Activated gamma-delta T cell treated with Interleukin-2 at 50 U/mL for 16 hours (primary cell): ENCODE measurements at places on chromosomes 2 and 18.

GRCh38 chr2:176443946-176444345 lies 174.7 kb downstream of the MTX2 start:
- DNase-seq: no peak

DNA sequence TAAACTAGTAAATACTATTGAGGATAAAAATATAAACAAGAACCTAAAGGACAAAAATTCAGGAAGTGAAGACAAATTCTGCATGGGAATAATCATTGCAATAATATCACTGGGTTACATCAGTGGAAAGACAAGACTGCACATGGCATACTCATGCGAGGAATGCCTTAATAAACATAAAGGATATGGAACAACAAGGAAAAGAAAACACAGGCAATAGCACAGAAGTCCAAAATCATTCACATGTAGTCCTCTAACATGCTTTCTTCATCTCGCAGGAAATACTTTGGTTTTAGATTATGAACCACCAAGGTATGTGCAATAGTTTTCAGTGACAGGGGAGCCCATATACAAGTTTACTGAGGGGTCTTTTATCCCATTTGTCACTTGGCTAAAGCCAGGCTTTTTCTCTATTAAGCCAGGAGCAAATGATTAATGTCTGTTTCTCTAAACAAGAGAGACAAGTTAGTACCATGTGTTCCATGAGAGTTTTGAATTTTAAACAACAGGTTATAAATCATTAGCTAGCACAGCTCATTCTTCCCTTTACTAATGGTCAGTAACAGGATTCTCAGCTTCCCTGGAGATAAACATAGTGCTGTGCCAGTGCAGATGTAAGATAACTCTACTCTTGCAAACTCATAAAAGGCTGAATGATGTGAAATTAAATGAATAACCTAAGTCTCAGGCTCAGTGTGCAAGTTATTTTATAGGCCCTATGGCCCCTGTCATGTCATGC lies 353.6 kb upstream of the FSIP2 start:
- no peak for DNase-seq

- no peak for DNase-seq
Observed at GRCh38 chr2:55809875-55810621, 113.5 kb downstream of the EFEMP1 start.

- DNase-seq: no peak
Observed at GRCh38 chr2:154331784-154332183, 366.7 kb upstream of the KCNJ3 start.

DNA sequence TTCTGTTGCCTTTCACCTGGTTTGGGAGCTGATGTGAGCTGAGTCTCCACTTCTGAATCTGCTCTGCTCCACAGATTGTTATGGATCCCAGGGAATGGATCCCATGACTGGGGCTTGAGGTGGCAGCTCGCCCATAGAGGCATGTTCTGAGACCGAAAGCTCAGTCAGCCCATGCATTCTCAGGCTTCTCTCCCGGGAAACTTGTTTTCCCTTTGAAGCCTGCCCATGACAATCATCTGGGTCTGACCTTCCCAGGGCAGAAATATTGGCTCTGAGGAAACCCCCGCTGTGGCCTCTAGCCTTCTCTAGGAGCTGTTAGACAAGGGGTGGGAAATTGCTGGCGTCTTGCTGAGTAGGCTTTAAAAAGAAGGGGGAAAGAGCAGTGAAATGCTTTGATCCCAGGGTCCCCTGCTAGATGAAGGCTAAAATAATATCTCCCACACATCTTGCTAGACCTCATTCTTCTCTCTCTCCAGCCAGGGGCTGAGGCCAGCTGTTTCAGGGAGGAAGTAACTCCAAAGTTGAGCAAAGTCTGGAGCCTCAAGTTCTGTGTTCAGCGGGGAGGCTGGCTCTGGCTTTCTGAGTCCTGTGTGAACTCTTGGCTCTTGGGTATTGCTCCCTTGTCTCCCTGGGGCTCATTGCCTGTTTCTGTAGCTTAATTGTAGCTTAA lies 2.0 kb downstream of the VAMP8 start:
- no peak for DNase-seq

- no peak for DNase-seq
Observed at GRCh38 chr18:2147476-2148230, 423.7 kb downstream of the METTL4 start.

DNA sequence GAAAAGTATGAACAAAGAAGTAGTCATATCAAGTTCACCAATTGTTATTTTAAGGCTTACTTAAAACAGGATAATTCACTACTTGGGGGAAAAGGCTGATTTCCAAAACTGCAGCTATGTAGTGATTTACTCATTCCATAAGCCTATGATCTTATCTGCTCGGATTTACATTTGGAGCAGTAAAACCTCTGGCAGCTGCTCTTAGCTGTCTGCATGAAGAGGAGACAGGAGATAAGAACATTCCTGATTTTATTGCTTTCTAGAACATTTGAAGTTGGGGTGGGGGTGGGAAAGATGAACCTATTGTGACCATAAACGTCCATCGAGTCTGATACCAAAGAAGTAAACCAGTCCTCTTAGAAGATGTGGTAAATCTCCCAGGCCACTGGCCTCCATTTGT lies 120.9 kb downstream of the MMADHC start:
- no peak for DNase-seq

DNA sequence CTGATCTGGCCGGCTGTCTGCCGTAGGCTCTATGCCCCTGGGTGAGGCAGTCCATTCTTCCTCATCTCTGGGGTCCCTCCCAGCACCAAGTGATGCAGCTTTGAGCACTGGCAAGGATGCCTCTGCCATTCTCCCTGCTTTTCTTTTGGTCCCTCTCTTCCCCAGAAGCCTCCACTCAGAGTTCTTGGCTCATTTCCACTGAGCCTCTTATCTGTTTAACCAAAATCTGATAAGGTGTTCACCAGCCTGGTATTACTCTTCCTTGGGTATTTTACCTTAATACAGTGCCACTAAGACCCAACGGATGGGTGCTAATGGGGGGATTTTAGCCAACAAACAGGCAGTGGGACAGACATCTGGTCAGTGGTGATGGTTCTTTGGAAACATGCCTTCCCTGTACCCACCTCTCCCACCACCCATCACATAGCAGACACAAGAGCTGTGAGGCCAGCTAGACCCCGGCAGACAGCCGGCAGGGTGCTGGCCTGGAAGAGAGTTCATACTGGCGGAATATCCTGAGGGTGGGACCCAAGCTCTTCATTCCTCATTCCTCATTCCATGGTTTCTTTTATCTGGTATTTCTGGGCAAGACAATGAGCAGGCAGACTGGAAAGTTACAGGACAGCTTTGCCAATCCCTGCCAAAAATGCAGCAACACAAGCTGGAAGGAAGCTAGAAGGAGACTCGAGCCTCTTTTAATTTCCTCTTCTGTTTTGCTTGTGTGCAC lies 34.6 kb downstream of the ZBTB7C start:
- no peak for DNase-seq

DNA sequence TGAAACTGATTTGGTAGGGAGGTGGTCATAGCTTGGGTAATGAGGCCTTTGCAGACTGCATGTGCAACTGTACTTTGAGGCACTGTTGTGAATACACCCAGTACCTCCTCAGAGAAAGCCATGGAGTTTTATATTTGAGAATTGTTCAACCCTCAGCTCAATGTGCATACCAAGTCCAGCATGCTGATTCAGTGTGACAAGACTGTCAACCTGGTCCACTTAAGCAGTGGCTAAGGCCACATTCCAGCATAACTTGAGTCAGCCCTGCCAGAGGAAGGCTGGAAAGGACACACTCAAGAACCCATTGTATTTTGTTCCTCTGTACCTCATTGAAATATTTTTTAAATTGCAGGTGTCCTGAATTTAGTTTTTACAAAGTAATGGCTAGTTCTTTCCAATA lies 121.8 kb upstream of the HNMT start:
- DNase-seq: no peak

DNA sequence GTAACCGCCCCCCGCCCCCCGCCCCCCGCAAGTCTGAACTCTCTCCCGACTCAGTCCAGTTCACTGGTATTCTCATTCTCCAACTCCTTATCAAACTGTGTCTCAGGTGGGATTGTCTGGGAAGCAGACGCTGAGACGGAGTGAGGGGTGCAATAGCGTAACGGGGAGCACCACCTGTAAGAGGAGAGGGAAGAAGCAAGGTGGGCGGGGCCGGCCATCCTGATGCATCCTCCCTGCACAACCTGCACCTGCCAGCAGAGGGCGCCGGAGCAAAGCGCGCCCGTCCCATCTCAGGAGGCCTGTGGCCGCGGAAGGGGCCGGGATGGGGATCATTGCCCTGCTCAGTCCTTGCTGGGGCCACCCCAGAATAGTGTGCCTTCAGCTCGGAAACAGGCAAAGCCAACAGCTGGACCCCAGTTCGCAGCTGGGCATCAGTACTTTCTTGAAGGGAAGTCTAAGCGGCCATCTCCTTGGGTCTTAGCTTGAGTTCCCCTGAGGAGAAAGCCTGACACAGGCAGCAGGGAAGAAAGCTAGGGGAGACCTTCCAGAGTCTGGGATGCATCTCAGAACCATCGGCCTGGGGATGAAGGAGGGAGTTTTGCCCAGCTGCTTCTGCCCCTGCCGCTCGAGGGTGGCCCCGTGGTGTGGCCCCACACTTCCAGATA lies 208.0 kb downstream of the TFCP2L1 start:
- DNase-seq: peak; percentile 45

DNA sequence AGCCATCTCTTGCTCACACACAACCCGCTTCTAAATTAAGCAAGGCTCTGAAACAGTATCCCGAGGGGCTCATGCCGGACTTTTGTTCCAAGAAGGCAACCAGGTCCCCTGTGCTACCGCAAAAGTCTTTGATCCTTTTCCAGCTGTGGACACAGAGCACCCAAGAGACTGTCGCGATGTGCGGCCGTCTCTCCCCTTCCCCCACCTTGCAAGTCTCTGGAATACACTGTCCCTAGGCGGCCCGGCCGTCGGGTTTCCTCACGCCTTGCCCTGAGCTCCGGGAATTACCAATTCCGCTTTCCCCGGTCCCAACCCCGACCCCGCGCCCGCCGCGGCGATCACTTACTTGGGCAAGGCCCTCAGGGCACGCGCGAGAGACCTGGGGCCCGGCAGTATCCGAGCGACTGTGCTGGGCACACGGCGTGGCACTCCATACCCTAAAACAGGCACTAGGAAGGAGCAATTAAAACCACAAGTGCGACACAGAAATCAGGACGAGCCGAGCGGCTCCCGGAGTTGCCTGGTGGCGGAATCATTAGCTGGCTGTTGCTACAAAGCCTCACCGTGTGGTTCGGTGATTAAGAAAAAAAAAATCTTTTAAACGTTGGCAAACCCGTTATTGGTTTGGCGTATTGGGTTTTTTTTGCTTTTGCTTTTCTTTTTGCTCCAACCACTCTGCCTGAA lies 2.2 kb upstream of the DLX1 start:
- DNase-seq: no peak

DNA sequence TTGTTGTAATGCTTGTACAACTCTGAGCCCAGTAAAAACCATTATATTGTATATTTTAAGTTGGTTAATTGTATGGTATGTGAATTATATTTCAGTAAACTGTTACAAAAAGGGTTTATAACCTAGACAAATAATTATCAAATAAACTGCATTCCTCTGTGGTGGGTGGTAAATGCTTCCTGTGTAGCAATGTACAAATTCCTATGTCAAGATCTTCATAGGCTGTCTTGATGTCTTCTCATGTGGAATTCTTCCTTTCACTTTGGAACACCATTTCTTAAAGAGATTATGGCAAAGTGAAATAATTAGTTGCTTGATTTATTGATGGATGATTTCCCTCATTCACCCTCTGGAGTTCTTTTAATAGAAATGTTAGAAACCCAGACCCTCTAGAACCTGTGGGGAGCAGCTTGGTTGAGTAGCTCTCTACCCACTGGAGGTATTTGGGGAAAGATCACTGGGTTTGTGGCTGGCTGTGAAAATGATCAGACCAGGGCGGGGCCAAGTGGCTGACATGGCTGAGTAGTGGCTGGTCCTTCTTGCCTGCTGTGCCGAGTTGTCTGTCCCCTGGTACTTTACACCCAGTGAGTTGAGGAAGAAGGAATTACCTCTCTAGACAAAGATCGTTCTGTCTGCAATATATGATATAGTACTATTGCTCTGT lies 22.4 kb upstream of the MGAT5 start:
- DNase-seq: no peak

- DNase-seq: no peak
Observed at GRCh38 chr2:240459401-240460252, 24.2 kb downstream of the GPC1 start.

DNA sequence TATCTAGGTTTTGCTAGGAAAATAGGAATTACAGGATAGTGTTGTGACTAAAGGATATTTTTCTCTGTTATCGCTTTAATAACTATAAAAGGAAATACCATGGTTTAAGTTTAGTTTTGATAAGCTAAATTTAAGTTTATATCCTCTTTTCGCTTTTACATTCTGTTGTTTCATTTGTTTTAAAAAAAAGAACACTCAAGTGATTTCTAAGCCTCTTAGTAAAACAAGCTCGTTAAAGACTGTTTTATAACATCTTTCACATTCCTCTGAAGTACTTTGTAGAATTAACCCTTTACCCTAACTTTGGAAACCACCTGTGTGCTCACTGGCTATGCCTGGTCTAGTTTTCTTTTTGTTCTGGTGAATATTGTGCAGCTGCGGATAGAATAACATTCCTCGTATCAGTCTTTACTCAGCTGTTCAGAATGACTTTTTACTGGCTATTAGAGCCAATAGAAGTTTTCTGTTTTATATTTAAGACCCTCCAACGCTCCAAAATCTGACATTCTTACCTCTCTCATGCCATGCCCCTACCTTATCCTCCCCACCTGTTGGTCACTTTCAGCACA lies 183.1 kb downstream of the PTPRM start:
- DNase-seq: no peak

DNA sequence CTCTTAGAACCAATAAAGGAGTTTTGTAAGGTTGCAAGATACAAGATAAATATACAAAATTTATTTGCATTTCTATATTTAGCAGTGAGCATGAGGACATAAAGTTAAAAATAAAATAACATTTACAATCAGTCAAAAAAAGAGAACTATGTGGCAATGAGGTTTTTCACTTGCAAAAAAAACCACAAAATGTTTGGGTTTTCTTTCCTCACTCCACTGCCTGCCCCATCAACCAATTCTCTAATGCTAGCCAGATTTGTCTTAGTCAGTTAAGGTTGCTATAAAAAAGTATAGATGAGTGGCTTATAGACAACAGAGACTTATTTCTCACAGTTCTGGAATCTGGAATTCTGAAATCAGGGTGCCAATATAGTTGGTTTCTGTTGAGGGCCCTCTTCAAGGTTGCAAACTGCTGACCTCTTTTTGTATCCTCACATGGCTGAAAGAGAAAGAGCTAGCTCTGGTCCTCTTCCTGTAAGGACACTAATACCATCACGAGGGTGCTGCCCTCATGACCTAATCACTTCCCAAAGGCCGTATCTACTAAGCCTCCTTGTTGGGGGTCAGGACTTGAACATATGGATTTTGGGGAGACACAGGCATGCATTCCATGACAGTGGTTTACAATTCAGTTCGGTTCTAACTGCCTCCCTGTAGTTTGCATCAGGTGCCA lies 566.2 kb downstream of the GALR1 start:
- no peak for DNase-seq

GRCh38 chr2:12131975-12132374 lies 385.5 kb downstream of the LPIN1 start:
- DNase-seq: no peak

DNA sequence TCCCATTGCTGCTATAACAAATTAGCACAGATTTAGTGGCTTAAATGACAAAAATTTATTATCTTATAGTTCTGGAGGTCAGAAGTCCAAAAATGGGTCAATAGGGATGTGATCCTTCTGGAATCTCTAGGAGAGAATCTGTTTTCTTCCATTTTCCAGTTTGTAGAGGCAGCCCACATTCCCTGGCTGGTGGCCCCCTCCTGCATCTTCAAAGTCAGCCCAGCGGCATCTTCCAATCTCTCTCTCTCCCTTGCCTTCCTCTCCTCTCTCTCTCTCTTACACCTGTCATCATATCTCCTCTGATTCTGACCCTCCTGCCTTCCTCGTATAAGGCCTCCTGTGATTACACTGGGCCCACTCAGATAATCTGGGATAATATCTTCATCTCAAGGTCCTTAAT lies 3.9 kb upstream of the AGAP1 start:
- no peak for DNase-seq
